Stimulated activated CD8-positive, alpha-beta memory T cell treated with anti-CD3 and anti-CD28 coated beads, Interleukin-15, amount 100 ng/mL, for 1 hour (primary cell): ENCODE measurements at places on chromosomes 16 and 17.

DNA sequence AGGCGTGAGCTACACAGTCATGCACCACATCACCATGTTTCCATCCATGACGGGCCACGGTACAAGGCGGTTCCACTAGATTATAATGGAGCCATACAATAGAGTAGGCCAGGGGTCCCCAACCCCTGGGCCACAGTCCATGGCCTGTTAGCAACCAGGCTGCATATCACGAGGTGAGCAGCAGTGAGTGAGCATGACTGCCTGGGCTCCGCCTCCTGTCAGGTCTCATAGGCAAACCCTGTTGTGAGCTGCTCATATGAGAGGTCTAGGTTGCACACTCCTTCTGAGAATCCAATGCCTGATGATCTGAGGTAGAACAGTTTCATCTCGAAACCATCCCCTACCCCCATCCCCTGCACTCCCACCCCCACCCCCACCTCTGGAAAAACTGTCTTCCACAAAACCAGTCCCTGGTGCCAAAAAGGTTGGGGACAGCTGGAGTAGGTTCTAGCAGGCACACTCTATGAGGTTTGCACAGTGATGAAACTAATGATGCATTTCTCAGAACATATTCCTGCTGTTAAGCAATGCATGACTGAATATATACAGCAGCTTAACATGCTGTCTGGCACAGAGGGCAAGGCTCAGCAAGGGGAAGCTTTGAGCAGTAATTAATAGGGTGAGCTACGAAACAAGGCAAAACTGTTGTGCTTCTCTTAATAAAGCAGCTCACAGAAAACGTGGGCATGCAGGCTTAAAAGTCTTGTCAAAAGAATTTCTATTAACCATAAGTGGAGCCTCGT, 108.0 kb downstream of the VPS53 start:
- no peak for DNase-seq

GRCh38 chr16:49048557-49048956, 233.1 kb downstream of the CBLN1 start:
- DNase-seq, result no peak

DNA sequence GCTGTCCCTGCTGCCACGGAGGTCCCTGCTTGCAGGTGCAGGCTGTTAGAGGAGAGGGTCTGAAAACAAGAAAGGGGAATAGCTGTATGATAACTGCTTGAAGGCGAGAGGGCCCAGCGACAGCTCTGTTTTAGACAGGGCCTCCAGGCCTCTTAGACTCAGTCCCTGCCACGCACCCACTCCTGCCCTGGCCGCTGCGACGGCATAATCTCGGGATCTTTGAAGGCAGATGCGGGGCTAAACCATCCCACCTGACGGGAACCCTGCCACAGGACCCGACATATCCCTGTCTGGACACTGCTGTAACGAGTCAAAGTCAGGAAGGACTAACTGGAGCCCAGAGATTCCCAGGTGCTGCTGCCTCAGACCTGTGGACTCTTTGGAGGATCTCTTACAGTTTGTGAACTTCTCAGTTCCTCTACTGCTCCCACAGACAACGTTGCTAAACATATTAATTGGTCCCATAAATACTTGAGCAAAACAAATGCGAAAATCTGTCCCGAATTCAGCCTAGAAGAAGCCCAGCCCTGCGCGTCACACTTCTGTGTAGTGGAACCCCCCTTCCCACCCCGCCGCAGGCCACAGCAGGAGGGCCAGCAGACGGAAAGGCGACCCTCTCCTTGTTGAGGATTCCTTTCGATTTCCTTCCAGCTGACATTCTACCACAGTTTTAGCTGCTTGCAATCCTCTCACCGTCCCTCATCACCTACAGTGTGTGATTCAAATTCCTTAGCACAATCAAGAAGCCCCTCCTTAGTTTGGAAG, 998 bp upstream of the TMEM11 start:
- DNase-seq, result no peak

- DNase-seq, result no peak
Measured at GRCh38 chr17:55931446-55931845, 180.6 kb downstream of the PCTP start.

- no peak for DNase-seq
Measured at GRCh38 chr17:68029512-68030215, 5.9 kb upstream of the KPNA2 start.

GRCh38 chr17:6508519-6509030, 47.8 kb downstream of the PITPNM3 start:
- DNase-seq, result no peak

- no peak for DNase-seq
Measured at GRCh38 chr17:42989726-42990652, 8.2 kb upstream of the RPL27 start.

- DNase-seq, result no peak
Measured at GRCh38 chr16:46717692-46718091, 28.2 kb downstream of the ORC6 start.

- no peak for DNase-seq
Measured at GRCh38 chr16:28975158-28975599, 601 bp downstream of the SPNS1 start.

DNA sequence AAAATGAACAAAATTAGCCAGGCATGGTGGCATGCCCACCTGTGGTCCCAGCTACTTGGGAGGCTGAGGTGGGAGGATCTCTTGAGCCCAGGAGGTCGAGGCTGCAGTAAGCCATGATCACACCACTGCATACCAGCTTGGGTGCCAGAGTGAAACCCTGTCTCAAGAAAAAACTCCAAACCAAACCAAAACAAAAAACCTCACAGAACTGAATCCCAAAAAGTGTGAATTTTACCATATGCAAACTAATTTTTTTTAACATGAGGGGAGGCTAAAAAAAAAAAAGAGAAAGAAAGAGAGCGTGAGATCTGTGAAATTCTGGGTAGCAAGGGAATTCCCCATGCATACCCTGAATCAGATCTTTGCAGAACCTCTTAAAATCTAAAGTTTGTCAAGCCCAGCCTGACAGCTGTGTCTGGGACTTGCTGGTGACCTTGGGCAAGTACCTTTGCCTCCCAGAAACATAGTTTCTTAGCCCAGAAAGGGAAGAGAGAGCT, 17.1 kb upstream of the CDH1 start:
- no peak for DNase-seq

- no peak for DNase-seq
Measured at GRCh38 chr17:44219616-44220212, at the start of gene UBTF. Gene UBTF (minus strand): TSS chr17:44219675. CDS start chr17:44218229, 1,446 bp downstream.

DNA sequence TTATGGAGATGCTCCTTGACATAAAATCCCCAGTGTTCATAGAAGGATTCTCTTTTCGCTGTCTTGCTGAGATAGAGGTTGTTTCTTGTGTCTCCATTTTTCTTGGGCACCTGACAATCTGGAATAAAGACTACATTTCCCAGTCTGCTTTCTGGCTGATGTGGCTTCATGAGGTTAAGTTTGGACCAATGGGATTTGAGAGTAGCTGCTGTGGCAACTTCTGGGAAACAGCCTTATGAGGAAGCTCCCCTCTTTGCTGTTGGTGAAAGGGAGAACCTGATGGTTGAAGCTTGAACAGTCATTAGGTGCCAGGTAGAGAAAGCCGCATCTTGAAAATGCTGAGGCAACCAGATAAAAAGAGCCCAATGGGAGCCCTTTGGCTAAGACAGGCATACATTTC, 24.4 kb downstream of the HS3ST4 start:
- DNase-seq, result no peak

DNA sequence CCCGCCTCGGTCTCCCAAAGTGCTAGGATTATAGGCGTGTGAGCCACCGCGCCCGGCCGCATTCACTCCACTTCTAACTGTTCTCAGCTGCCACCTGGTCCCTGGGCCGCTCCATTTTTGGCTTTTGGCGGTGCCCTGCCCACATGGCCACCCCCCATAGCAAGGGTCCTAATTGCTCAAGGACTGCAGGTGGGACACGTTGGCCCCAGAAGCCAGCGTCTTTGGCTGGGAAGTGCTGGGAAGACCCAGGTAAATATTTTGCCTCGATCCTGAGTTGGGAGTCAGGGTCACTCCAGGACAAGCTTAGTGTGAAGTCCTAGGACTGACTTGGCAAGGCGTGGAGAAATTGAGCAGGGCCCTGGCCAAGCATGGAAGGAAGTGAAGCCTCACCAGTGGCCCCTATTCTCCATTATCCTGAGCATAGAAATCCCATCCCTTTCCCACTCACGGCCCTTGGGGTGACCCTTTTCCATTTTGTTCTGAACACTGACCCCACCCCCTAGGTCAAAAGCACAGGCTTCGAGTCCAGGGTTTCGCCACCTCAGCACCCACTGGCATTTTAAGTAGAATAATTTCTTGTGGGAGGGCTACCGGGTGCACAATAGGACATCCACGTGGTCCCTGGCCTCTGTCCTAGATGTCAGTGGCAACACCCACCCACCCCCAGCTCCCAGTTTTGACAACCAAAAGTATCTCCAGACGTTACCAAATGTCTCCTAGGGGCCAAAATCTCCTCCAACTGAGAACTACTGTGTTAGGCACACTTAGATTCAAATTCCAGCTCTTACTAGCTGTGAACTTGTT, 5.9 kb upstream of the WDR81 start:
- no peak for DNase-seq

DNA sequence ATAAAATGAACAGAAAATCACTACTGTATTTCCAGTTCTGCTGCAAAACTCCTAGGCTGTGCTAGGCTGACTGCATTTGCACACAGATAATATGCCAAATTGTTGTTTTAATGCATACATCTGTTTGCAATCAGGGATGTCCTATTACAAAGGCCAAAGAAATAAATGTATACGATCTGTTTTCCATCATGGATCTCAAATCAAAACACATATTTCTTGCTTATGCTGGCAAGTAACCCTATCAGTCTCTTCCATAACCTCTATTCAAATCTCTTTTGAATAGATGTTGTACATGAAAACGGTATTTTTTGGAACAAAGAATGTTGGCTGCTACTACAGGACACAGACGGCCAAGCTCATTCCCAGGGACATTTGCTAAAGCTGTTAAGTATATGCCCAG, 56.6 kb downstream of the DUSP14 start:
- DNase-seq, result no peak

DNA sequence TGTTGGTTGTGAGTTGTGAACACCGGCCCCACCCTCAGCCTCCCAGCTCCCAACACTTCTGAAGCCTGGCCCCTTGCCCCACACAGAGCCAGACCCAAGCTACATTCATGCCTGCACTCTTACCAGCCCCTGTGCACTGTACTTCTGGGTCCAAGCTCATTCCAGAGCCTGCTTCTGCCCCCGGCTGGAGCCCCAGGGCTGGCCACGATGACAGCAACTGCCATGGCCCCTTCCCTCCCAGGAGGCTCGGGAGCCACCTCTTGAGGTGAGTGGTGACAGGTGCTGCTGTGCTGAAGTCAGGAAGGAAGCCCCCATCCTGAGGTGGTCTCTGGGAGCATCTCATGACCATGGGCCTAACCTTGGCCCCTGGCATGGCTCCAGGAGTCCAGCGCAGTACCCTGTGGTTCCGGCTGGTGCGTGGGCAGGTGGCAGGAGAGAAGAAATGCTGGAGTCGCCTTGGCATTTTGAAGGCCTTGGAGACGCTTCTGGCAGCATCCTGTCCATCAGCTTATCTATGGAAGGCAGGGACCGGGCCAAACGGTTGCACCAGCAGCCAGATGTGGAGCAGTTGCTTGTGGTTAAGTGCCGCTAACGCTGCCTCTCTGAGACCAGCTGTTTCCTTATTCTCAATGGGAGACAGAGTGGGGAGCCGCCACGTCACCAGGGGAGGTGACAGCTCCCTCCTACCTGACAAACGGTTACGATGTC, 3.9 kb upstream of the CDT1 start:
- no peak for DNase-seq

- DNase-seq, result peak; percentile 31
Measured at GRCh38 chr17:58156839-58157803, 8.9 kb downstream of the OR4D1 start.

DNA sequence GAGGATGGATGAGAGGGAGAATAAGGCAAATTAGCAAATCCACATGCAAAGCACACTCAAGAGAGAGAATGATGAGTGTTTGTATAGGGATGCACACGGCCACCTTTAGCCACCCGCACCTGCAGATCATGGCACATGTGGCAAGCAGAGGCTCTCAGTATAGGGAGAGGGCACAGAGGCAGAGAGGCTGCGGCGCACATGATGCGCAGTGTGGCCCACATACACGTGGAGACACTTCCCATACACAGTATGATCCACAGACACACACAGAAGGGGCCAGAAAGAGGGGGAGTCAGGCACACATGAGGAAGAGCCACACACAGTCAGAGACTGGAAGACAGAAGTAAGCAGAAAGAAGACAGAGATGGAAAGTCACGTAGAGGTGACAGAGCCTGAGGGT, 6.5 kb upstream of the CHD3 start:
- DNase-seq, result no peak

- no peak for DNase-seq
Measured at GRCh38 chr16:89194340-89195311, 5.7 kb downstream of the SLC22A31 start.
